DMS79 (cell line): ENCODE measurements at places on chromosomes 5 and 9.

- DNase-seq: no peak
Measured at GRCh38 chr9:95266649-95267048, 50.9 kb downstream of the FANCC start.

GRCh38 chr9:98445576-98445975 is 190.1 kb upstream of the TBC1D2 start:
- DNase-seq: no peak

DNA sequence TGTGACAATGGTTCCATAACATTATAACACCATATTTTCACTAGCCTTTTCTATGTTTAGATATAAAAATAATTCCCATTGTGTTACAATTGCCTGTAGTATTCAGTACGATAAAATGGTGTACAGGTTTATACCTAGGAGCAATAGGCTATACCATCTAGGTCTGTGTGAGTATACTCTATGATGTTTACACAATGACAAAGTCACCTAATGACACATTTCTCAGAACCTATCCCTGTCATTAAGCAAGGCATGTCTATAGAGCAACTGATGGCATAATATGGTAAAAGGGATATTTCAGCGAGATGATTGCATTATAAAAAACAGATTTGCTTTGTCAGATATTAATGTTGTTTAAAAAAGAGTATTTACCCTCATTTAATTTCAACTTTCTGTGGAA is 517.2 kb downstream of the SPOCK1 start:
- DNase-seq: no peak

- no peak for DNase-seq
Measured at GRCh38 chr5:44511596-44511995, 122.4 kb upstream of the FGF10 start.

DNA sequence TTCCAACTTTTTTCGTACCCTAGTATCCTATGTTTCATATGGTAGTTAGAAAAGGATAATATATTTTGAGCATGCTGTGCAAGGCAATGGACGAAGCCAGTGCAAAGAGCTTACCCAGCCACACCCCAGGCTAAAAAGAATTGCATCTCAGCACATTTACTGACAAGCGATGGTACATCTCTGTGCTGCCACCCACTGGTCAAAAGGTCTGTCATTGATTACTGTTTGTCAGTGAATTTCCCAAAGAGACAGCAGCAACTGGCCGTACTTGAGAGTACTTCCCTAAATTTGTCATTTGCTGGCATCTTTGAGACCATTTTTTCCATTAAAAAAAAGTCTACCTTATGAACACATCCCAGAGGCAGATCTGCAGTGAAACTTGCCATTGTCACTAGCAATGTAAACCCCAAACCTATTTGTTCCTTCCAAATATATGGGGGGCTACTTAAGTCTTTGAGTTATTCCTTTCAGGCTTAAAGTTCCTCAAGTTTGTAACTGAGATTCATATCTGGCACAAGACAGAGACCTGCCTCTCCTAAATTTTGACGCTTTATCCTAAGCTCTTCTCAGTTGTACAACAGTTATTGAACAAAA is 184.3 kb downstream of the CTNND2 start:
- no peak for DNase-seq

- DNase-seq: no peak
Measured at GRCh38 chr5:91142386-91142785, 240.7 kb downstream of the ARRDC3 start.

- no peak for DNase-seq
Measured at GRCh38 chr5:119336845-119337580, 18.8 kb upstream of the TNFAIP8 start.

DNA sequence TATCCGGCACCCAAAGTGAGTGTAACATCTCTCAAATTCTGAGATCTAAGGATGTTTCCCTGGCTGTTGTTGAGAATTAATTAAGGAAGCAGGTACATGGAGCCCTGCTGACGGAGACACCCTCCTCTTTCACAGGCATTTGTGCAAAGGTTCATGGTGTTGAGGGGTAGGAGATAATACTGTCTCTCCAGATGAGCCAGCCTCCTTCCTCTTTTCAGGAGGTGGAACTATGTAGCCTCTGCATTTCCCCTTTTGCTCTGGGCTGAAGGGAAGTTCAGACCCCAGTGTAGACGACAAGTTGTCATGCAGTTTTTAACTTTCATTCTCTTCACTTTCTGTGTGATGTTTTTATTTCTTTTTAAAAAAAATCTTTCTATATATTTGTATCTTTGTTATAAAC is 107.5 kb downstream of the GALNT10 start:
- no peak for DNase-seq
